Left ventricle myocardium inferior (tissue), 1 donor: ENCODE measurements at places on chromosomes 16 and 17. TPM values are rescaled to one million over a fixed set of nuclear protein-coding genes. Genes with fewer than 3 reads are reported as not detected.

NLRC5 gene
- 6.6 TPM for total RNA-seq

TMEM101 gene
- total RNA-seq: 18.3 TPM

HBA2 gene
- 59.1 TPM for total RNA-seq

SPNS2 gene
- total RNA-seq: 11.2 TPM

DNA sequence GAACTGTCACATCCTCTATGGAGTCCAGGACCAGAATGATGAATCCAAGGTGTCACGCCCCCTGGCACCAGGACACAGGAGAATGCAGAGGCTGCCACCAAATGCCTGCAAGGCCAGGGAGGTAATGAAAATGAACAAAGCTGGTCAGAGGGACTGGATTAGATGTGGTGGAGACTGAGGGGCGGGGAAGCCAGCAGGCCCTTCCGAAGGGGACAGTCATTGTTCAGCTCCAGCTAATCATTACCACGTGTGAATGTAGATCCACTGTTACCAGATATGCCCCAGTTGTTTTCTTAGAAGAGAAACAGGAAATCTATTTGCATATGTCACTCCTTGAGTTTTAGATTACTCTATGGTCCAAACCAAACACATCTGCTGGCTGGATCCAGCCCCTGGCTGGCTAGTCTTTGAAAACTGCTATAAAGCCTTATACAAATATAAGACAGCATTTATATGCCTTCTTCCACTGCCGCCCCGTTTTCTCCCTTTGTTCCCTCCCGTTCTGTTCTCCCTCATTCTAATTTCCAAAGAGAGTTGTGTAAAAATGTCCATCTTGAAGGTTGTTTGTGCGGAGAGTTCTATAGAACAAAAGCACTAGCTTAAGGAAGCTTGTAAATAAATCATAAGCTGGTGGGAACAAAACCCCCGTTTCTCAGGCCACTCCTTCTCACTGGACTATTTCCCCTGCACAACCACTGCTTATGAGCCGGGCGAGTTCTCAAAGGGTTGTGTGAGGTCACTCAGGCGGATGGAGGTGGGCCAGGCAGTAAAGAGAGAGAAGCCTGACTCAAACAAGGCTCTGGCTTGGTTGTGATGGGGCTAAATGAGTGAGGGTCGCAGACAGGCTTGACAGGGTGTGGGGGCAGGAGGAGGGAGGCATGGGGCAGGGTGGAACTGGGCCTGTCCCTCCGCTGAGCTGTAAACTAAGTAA lies 14.2 kb downstream of the CRYM start:
- no peaks in the 10 kb centered on the region for H3K27me3 ChIP-seq
- peaks cover 71% of the 10 kb centered on the region for H3K4me1 ChIP-seq
- H3K27ac ChIP-seq: peak overlapping the region; percentile 90
- peaks cover 20% of the 10 kb centered on the region for H3K36me3 ChIP-seq

GRCh38 chr16:68091380-68092261 lies 6.5 kb downstream of the NFATC3 start:
- H3K4me1 ChIP-seq: peaks cover 90% of the 10 kb centered on the region
- no peak overlapping the region for H3K4me3 ChIP-seq
- H3K27me3 ChIP-seq: no peaks in the 10 kb centered on the region
- H3K36me3 ChIP-seq: no peaks in the 10 kb centered on the region
- DNase-seq: no peak
- no peak overlapping the region for H3K27ac ChIP-seq

DNA sequence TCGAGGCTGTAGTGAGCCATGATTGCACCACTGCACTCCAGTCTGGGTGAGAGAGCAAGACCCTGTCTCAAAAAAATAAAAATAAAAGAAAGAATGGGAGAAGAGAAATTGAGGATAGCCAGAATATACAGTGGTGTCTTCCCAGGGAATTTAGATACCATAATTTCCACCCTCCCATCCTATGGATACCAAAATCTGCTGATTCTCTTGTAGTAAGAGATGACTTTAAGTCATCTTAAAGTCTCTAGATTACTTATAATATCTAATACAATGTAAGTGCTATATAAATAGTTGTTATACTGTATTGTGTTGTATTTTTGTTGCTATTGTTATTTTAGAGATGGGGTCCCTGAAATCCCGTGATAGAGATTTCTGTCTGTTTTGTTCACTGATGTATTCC lies 1.5 kb upstream of the ERAL1 start:
- H3K27ac ChIP-seq: no peak overlapping the region
- peaks cover 18% of the 10 kb centered on the region for H3K4me1 ChIP-seq
- peaks cover 19% of the 10 kb centered on the region for H3K36me3 ChIP-seq
- DNase-seq: no peak
- no peaks in the 10 kb centered on the region for H3K27me3 ChIP-seq

DNA sequence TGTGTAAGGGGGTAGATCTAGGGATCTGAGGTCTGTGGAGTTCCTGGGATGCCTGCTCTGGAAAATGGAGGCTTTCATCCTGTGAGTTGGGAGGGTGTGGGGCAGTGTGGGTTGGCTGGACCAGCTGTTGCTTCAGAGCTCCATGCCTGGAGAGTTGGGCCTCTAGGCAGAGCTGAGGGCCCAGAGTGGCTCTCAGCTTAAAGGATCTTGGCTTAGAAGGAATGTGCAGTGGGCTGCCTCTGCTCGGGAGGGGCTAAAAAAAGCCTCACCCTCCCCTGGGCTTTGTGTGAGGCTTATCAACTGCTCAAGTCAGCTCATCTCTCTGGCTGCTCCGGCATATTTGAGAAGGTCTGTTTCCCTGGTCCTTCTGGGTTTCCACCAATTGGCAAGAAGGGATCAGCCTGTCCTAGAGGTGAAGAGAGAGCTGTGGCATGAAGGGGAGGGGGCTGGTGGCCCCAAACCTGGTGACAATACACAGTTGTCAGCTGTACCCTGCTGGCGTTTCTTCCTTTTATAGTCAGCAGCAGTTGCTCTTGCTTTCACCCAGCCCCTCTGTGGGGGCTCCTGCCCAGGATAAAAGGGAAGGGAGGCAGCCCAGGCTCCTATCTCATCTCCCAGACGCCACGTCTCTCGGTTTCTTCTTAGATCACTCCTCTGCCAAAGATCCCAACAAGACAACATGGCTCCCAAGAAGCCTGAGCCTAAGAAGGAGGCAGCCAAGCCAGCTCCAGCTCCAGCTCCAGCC lies at the start of gene MYL4:
Gene MYL4 (plus strand): TSS at position 605 of the 745 bp plus-strand sequence. CDS start 75 bp downstream, at position 680.
- H3K27me3 ChIP-seq: no peaks in the 10 kb centered on the region
- H3K4me3 ChIP-seq: peak within 1 kb of the TSS; percentile 22
- peaks cover 52% of the 10 kb centered on the region for H3K4me1 ChIP-seq
- DNase-seq: no peak

- H3K27me3 ChIP-seq: no peaks in the 10 kb centered on the region
- H3K36me3 ChIP-seq: peaks cover 45% of the 10 kb centered on the region
- H3K4me3 ChIP-seq: no peak overlapping the region
- peak; percentile 31 for DNase-seq
These were observed 25.2 kb downstream of the TK2 start for GRCh38 chr16:66524601-66525164.

- peak overlapping the region; percentile 93 for H3K27ac ChIP-seq
- H3K4me3 ChIP-seq: peak overlapping the region; percentile 95
- no peak for DNase-seq
- H3K27me3 ChIP-seq: no peaks in the 10 kb centered on the region
- H3K36me3 ChIP-seq: no peaks in the 10 kb centered on the region
These were observed 1.7 kb upstream of the ANKRD13B start for GRCh38 chr17:29591146-29591736.

DNA sequence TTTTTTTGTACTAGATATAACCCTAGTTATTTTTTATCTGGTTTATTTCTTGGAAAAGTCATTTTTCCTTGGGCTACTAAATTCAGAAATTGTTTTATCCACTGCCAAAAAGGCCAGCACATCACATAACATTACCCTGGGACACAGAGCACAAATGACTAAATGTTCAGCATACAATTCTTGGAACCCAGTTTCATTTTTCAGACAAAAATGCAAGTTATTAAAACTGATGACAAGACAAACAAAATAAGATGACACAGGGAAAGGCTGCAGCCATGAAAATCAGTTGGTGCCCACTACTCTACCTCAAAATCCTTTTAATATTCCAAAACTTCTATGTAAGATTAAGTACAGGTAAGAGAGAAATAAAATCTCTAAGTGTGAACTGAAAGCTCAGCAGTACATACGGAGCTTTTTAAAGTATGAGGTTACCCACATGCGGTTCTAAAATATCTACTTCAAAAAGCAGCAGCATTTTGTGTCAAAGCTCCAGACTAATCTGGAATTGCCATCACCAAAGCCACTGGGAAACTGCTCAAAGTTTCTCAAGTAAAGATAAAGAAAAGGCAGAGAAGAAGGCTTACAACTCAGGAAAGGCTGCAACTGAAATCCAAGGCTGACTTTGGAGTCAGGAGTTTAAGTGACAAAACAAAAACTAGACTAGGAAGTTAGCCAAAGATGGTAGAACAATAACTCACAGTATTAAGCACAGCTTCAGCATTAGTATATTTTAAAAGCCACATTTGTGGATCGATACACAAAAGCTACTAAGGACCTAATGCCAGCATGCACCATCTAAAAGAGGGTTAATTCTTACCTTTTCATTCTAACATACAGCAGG lies 41.4 kb downstream of the AP1G1 start:
- H3K4me3 ChIP-seq: no peak overlapping the region
- H3K27me3 ChIP-seq: no peaks in the 10 kb centered on the region
- no peak overlapping the region for H3K27ac ChIP-seq
- no peak for DNase-seq
- H3K4me1 ChIP-seq: no peaks in the 10 kb centered on the region
